ENCODE measurements at places on chromosomes 5 and 9.

DNA sequence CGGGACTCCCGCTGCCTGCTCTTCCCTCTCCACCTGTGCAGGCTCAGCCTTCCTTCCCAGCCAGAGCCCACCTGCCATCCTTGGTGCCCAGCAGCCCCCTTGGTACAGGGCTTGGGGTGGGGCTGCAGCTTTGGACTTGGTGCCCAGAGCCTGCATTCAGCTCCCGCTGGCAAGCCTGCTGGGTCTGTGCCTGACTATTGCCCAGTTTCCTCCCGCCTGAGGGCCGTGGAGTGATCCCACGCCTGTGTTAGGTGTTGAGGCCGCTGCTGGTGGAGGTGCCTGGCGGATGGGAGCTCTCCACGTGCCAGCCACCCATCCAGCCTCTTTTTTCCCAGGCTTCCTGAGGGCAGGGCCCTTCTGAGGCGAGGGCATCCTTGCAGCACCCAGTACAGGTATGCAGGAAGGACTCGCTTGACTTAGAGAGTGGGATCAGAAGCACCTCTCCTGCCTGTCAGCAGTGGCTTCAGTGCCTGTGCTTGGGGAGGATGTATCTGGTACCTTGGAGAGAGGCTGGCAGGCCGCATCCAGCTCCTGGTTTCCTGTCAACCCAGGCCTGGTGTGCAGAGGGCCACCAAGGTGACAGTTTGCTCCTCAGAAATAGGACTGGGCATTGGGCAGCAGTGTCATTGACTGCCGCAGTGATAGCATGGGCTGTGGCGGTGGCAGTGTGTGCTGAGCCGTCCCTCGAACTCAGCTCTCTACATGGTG is 7.8 kb downstream of the RXRA start:
- no peak for DNase-seq

DNA sequence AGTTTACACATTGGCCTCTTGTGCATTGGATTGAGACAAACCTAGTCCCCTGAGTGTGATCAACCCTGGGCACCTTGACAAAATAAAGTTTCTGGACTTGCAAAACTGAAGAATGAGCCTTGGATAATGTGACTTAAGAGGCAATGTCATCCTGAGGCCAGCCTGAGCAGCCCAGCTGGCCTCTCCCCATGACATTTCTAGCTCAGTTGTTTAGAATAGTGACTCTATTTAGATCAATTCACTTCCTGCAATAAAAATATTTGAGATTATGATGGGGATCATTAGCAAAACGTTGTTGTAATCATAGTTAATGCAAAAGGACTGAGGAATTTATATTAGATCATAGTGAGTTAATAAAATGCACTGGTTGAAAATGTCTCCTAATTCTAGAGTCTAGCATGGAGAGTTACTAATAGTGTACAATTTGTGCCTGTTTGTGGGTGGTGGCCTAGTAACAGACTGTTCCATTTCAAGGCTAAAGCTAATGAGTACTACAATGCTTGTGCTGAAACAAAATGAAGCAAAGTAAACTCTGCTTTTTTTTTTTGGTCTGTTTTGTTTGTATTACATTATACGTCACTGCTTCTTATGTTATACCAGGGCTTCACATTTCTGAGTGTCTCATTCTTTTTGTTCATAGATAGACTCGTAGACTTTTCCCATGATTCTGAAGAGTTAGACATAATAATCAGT is 10.9 kb upstream of the RHOBTB3 start:
- DNase-seq, result no peak

- DNase-seq, result no peak
Measured at GRCh38 chr5:53200306-53200705, 90.7 kb upstream of the MOCS2 start.

GRCh38 chr5:68872088-68872839 is 221.6 kb upstream of the SLC30A5 start:
- DNase-seq, result no peak

GRCh38 chr5:136646915-136647314 is 281.6 kb upstream of the TRPC7 start:
- no peak for DNase-seq

- no peak for DNase-seq
Measured at GRCh38 chr5:16271851-16272250, 92.3 kb upstream of the MARCHF11 start.

- no peak for DNase-seq
Measured at GRCh38 chr5:55680353-55680752, 31.8 kb downstream of the SLC38A9 start.

DNA sequence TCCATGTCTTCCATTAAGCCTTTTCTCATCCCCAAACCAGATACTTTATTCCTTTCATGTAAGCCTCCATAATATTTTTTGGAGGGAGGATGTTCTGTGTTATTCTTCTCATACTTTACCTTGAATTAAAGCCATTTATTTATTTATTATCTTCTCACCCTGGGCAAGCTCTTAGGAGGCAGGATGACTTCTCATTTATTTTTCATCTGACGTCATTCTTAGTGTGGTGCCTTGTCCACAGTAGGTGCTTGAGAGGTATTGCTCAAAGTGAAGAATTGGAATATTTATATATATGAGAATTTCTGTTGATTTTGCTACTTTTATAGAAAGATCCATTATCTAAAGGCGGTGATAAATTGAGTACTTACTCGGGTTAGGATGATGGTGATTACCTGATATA is 458.3 kb upstream of the ACTBL2 start:
- DNase-seq, result no peak

- no peak for DNase-seq
Measured at GRCh38 chr9:11103525-11103924, 490.7 kb upstream of the PTPRD start.

Measured in stimulated activated CD4-positive, alpha-beta T cell treated with anti-CD3 and anti-CD28 coated beads, Interleukin-4, amount 100 ng/mL, for 4 hours (primary cell).